ENCODE measurements at places on chromosomes 16 and 17. TPM values are rescaled to one million over a fixed set of nuclear protein-coding genes. Genes with fewer than 3 reads are reported as not detected.

The VAT1L gene
- total RNA-seq: 0.13 TPM

The PRSS36 gene
- 0.39 TPM for total RNA-seq

The TPSB2 gene
- total RNA-seq: not detected

DNA sequence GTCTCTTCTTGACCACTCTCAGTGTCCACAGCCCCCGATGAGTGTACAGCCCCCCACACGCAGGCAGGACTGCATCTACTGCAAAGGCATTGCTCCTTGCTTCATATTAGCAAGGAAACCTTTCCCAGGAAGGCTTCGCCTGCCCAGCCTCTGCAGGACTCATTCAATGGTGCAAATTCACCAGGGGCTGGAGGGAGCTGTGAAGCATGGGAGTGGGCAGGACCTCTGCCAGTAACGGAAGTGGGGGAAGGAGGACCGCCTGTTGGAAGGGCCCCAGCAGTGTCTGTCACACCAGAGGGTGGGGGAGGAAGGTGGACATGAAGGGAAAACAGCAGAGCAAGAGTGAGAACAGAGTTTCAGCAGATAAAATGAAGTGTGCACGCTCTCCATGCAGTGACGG lies 2.5 kb downstream of the SPATA33 start:
- no peak for DNase-seq

The CES5A gene
- not detected for total RNA-seq
